ENCODE measurements at places on chromosomes 7 and 10.
A peak's percentile ranks its signal among the peaks of the same experiment; 100 is the strongest.

GRCh38 chr10:118638680-118639079 lies 43.2 kb upstream of the PRLHR start:
- no peak for DNase-seq

- no peak for DNase-seq
Measured at GRCh38 chr10:653991-654646, 35.3 kb downstream of the DIP2C start.

DNA sequence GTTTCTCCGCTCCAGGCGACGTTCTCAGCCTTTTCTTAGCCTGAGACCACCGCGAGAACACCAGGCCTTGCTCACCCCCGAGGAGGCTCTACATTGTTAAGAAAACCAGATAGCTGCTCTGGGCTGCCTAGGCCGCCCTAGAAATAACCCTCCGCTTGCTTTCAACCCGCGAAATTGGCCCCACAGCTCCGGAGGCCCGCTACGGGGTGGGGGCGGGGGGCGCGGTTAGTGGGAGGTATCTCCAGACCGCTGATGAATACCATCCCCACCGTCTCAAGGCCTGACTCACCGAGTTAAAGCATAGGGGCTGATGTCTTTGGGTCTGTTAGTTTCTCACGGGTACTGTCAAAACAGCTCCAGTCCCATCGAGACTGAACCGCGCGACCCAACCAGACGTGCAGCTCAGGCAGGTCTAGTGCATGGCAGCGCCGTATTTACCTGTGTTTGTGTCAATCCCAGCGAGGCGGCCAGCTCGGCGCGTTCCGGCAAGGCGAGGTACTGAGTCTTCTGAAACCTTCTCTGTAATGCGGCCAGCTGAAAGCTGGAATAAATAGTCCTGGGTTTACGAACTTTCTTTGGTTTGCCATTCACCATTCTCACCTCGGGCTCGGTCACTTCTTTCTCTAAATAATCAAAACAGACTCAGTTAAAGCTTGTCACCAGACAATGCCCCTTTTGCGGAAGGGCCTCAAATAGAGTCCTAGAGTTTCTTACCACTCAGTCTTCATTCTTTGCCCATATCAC lies 2.7 kb downstream of the DLX5 start:
- DNase-seq, result no peak

DNA sequence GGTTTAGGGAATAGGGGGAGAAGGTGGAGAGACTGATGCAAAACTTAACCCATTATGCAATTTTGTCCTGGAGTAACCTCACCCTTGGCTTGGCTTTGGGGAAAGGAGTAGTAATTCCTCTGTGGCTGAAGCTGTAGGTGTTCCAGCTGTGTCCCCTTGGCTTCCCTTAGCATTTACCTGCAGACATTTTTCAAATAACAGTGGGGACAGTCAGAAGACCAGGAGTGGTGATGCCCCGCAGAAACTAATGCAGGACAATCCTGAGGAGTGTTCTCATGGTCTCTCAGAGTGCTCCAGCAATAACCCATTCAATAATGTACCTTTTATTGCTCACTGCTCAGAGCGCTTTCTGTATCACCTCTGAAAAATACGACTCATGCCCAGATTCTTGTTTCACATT lies 282.1 kb downstream of the ZEB1 start:
- DNase-seq, result no peak

DNA sequence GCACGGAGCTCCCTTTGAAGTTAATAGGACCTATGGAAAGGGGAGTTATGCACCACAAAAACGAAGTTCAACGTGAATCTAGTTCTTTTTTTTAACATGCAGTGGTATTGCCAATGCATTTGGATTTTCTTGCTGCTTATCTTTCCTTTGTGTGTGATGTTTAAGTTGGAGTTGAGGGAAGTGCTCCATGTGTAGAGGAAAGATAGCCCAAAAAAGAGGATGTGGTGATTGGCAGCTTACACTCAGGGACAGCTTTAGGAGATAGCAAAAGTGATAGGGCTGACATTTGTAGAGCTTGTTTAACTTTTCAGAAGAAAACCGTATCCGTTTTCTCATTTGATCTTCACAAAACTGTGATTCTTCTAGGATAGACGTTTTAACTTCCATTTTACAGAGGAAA lies 101.3 kb downstream of the MDFIC start:
- DNase-seq, result no peak

DNA sequence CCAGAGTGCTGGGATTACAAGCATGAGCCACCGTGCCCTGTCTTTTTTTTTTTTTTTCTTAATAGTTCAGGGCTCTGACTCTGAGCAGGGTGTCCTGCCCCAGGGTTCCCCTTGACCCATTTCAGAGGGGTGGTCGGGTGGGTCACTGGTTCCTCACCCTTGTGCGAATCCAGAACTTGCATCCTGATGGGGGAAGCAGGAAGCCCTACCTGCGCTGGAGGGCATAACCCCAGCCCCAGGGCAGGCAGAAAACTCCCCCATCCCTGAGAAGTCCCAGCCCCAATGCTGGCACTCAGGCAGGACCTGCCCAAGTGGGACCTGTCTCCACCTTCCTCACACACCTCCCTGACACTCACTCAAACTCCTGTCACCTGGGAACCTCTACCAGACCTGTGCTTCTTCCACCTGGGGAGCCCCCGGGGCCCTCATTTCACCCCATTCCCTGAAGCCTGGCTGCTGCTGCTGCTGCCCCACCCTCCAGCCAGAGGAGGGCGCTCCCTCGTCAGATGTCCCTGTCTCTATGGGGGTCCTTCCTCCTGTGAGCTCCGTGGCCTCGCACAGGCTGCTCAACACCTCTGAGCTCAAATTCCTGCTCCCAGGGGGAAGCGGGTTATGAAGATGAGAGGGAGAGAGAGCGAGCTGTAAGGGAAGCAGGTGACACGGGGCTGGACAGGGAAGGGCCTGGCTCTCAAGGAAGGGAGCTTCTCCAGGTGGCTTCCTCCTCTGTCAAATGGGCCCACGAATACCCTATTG lies 15.1 kb upstream of the ZNF273 start:
- DNase-seq, result peak; percentile 64

DNA sequence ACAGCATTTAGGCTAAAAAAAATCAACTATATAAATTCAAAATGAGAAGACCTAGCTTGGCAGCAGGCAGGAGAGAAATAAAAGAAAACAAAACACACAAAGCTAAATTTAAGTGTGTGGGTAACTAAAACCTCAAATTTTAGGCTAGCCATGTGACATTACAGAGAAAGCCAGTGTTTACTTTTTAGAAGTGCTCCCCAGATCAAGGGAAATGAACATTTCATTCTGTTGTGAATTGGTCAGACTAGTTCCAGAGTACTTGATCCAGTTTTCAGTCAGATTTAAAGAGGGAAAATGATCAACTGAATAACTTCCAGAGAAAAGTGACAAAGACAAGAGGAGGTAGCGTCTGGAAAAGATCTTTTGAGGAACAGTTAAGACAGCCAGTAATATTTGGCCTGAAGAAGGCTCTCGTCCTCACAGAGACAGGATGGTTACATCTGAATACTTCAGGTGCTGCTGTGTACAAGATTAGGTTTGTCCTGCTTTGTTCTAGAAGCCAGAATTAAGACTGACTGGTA lies 563.4 kb downstream of the KCNMA1 start:
- no peak for DNase-seq

GRCh38 chr7:96624954-96625353 lies 84.7 kb downstream of the SEM1 start:
- no peak for DNase-seq

DNA sequence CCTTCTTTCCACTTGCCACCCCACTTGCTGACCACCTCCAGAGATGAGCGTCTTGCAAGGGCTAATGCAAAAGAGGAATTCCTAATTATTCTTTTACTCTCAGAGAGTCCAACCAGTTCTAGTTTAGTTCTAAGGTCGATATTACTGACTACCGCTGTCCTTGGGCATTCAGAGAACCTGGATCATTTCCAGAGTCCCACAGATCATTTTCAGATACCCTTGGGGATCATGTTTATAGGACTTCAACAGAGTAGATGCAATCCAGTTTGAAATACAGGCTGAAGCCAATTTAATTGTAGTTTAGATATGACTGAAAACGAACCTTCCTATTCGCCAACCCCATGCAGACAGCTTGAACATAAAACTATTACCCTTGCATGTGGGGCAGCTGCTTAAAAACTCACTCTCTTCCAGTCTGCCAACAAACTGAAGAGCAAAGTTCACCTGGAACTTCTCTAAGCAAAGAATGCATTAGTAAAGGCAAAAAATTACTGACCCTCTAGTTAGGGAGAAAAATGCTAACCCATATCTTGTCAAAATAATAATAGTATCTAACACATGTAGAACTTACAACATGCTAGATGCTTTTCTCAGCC lies 22.4 kb downstream of the CFAP69 start:
- DNase-seq, result no peak

DNA sequence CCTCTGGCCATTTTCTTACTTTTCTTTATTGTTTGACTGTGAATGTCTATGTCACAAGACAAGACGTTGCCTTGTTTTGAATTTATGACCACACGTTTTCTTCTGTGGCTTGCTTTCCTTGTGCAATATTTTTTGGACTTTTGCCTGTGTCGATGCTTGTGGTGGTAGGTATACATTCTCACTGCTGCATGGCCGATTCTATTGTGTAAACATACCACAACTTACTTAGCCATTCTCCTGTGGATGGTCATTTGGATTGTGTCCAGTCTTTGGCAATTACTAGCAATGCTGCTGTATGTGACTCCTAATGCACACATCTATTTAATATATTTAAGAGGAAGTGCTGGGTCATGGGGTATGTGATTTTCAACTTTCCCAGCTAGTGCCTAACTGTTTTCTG lies 18.0 kb upstream of the DLG5 start:
- DNase-seq, result no peak

DNA sequence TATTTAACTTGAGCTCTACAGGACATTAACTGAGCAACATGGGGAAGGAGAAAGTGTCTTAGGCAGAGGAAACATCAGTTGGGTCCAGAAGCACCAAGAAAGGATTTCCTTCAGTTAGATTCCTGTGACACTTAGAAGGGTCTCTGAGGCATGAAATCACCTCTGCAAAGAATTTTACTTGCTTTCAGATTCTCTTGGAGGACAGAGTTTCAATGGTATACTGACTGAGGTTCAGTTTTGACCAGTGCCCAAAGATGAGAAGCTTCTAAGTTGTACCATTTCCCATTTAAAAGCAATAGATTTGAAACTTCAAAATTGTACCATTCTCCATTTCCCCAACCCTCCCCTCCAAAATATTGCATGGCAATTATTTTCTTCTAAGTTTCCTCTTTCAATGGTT lies 102.4 kb downstream of the CHCHD3 start:
- no peak for DNase-seq

GRCh38 chr10:32095116-32095733 lies 39.0 kb upstream of the KIF5B start:
- DNase-seq, result no peak

DNA sequence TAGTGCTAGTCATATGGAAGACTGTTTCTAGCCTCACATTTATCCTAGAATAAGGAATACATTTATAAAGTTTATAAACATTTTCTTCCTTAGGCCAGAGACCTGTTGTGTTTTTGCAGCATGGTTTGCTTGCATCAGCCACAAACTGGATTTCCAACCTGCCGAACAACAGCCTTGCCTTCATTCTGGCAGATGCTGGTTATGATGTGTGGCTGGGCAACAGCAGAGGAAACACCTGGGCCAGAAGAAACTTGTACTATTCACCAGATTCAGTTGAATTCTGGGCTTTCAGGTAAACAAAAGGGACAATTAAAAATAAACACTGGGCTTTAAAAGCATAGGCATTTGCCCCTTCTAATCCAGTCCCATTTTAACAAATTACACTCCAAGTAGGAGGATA lies 4.2 kb downstream of the LIPF start:
- no peak for DNase-seq

DNA sequence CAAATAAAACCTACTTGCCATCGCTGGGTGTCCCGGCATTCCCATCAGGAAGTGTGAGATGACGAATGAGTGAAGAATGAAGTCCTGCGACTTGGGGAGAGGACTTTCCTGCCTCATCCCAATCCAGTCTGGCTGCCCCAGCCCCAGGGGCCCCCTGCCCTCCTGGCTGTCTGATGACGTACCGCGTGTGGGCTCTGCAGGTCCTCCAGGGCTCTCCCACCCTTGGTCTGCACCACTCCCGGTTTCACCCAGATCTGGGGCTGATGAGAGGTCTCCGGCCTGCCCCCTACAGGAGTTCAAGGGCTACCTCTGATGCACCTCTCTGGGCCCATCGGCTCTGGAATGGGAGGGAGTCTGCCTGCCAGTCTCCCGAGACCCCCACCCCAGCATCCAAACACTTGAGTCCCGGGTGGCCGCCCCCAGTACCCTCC lies 9.8 kb downstream of the ATP6V1F start:
- no peak for DNase-seq

DNA sequence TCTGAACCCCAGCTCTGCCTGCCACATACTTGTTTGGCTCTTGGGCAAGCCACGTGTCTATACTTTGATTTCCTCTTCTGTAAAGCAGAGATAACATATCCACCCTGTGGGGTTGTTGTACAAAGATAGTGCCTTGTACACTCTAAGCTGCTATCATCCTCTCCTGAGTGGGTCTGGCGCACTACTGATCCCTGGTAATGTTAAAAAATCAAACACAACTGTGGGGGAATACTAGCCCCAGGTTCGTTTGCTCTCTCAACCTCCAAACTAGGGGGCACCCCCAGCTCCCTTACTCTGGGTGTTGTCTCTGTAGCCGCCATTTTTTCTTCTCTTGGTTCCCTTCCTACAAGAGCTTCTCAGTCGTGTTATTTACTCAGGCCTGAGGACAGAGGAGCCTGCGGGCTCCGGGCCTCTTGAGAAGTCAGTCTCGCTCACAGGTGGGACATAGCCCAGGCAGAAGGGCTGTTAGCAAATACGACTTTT lies 1.0 kb downstream of the POLM start:
- no peak for DNase-seq

Data from stimulated activated effector memory CD8-positive, alpha-beta T cell treated with anti-CD3 and anti-CD28 coated beads, Interleukin-12 subunit alpha, Interleukin-12 subunit beta, amount 100 ng/mL, for 72 hours (primary cell).